Activated CD4-positive, alpha-beta T cell treated with anti-CD3 and anti-CD28 coated beads, Interleukin-2, Interleukin-4, amounts not matched to agents 100 ng/mL and 50 ng/mL, durations not matched to agents 16 hours and 8 hours (primary cell): ENCODE measurements at places on chromosomes 11 and 22.

DNA sequence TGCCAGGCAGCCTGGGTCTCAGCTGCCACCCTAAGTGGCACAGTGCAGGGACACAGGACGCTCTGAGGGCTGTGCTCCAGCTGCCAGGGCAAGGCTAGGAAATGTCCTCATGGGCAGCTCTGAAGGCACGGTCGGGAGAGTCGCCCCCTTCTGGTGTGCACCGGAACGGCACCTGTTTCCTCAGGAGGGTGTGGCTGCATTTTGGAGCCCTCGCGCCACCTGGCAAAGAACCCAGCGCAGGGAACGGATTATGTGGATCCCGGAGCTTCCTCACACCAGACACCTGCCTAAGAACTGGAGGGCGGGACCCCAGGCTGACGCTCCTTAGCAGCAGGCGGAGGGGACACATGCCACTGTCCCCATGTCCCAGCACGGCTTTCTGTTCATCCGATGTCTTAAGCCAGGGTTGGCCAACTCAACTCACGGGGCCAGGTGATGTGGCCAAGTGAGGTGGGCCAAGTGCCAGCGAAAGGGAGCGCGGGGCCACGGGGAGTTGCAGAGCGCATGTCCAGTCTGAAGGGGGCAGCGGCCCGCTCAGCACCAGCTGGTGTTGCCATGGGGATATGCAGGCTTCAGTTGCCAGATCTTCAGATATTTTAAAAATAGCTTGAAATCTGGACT lies 5.1 kb upstream of the SLC22A8 start:
- peak; percentile 27 for DNase-seq

DNA sequence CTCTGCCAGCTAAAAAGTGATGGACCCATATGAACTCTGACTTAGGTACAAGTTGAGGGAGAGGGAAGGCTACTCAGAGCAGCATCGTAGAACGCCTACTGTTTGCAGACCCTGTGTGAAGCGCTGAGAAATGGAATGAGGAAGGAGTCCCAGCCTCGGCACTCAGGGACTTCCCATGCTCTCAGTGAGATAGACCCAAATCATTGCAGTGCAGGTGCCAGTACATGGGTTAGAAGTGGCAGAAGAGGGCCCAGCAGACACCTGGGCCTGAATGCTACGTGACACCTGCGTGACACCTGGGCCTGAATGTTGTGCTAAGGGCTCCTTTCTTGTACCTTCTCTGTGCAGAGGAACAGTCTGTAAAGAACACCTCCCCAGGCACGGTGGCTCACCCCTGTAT lies 2.6 kb upstream of the PDGFB start:
- no peak for DNase-seq

- peak; percentile 89 for DNase-seq
These were observed at the start of gene TRAF6 for GRCh38 chr11:36509694-36510593. Gene TRAF6 (minus strand): TSS chr11:36510272. CDS start chr11:36501515, 8,757 bp downstream.

- DNase-seq: no peak
These were observed 51.7 kb upstream of the NUP160 start for GRCh38 chr11:47899801-47900200.

DNA sequence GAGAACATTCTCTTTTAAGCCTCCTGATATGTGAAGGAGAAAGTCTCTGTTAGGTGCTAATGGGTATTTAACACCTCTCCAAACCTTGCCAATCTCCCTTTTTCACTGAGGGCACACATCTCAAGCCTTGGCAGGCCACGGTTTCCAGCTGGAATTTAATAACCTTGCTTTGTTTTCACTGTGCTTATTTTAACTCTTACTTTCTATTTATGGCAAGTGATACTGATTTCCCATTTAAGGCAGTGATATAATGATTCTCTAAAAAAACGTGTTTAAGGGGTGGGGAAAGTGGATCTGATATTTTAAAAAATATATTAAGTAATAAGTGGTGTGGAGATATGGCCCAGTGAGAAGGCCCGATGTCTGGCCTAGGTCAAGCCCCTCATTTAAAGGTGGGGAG lies 1.1 kb upstream of the RASD2 start:
- DNase-seq: no peak

GRCh38 chr11:1481861-1482441 lies 4.6 kb downstream of the MOB2 start:
- no peak for DNase-seq

DNA sequence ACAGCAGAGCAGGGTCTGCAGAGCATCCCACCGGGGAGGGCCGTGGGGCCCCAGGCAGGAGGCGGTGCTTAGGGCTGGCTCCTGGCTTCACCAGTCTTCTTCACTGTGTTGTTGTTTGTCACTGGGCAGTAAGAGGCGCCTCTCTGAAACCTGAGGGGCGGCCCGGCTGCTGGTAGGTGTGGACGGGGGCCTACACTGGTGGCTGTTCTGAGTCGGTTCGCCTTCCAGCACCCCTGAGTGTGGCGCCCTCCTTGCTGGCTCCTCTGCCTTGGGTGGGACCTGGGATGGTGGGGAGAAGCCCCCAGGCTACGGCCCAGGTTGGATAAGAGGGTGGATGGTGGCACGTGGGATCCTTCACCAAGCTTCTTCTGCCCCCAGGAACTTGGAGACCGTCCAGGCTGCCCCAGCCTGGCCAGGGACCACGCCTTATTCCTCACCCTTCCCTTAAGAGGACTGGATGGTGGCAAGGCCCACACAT lies 10.4 kb upstream of the GRAMD4 start:
- DNase-seq: no peak

GRCh38 chr11:62556108-62556874 lies 9.7 kb upstream of the AHNAK start:
- DNase-seq: peak; percentile 96

DNA sequence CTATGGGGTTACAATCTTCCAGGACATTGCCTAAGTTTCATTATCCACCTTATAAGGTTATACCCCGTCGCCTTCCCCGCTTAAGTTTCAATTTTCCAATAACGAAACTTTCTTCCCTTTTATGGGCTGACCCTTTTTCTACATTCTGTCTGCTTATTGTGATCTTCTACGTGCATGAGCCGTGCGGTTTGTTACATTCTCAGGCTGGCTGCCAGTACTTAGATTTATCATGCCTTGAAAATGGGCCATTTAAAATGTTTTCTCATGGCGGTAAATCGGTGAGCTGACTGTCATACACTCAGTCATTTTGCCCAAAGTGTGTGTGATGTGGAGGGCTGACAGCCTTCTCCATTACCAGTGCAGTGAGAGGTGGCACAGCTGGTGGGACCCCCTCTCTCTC lies 23.3 kb downstream of the DGCR6L start:
- DNase-seq: no peak

DNA sequence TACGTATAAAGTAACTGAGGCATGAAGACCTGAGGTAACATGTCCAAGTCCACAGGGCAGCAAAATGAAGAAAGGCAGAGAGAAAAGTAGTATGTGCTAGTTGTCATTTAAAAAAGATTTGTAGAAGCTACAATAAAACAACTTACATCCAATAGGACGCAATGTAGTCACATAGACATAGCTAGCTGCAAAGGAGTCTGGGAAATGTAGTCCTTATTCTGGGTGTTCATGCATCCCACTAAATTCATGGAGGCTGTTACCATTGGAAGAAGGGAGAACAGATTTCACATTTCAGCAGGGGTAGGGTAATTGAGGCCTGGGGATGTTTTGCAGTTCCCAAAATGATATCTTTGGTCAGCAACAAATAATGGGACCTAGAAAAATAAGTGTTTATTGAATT lies 571.4 kb downstream of the MIAT start:
- no peak for DNase-seq

DNA sequence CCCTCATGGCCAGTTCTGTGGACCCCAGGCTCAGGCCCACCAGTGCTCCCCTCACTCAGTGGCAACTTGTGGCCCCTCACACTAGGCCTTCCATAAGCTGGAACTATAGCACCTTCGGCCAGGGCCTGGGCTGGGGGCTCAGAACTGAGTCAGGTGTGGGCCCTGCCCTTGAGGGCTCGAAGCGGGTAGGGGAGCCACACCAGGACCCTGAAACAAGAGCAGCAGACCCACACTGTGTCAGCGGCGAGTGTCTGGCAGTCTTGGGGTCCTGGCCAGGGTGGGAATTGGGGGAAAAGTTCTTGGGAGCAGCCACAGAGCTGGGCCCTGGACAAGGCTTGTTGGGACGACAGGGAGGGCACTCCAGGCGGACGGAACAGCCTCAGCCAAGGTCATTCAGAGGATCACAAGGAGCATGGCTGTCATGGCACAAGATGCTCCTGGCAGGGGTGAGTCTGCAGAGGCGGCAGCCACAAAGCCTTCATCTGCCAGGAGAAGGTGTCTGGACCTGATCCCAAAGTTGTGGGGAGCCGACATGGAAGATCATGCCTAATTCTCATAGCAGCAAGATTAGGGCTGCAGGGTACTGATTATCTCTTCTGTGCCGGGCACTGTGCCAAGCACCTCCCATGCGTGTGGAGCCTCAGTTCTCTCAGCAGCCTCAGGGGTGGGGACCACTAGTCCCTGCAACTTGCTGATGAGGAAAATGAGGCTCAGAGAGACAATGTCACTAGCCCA lies 50.7 kb downstream of the SHISAL1 start:
- DNase-seq: no peak

DNA sequence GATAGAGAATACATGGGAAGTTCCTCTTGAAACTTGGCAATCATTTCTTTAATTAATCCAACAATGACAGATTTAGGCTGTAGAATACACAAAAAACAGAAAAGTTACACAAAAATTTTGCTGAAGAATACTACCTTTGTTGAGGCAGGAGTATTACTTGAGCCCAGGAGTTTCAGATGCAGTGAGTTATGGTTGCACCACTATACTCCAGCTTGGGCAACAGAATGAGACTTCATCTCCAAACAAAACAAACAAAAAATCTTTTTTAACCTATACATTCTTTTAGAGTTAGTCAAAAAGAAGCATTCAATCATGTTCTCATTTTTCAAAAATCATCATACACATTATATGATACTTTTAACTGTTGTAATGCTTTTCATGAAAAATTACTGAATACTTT lies 22.1 kb downstream of the UEVLD start:
- DNase-seq: no peak

- DNase-seq: peak; percentile 94
These were observed 1.1 kb downstream of the MTFP1 start for GRCh38 chr22:30426388-30427353.

GRCh38 chr11:1872267-1872985 lies 19.3 kb downstream of the PRR33 start:
- DNase-seq: no peak

GRCh38 chr11:47981667-47982404 lies 1.5 kb downstream of the PTPRJ start:
- DNase-seq: no peak

DNA sequence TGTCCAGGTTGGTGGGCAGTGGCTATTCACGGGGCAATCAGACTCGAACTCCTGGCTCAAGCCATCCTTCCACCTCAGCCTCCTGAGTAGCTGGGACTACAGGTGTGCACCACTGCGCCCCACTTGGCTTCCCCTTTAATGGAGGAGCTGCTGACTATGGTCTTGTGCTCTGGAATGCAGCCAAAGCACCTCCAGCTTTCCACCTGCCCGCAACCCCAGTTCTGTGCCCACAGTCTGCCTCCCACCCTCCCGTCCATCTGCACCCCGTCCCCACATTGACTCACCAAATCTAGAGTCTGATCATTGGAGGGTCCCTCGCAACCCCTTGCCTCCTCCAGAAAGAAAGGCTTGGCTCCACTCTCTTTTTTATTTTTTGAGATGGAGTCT lies 41.0 kb downstream of the KCNJ4 start:
- no peak for DNase-seq

GRCh38 chr11:115170133-115170815 lies 333.9 kb downstream of the CADM1 start:
- peak; percentile 38 for DNase-seq

- no peak for DNase-seq
These were observed 6.9 kb upstream of the PSMC3 start for GRCh38 chr11:47433157-47433556.

- peak; percentile 72 for DNase-seq
These were observed at the start of gene CDC42EP2 for GRCh38 chr11:65314501-65315203. Gene CDC42EP2 (plus strand): TSS chr11:65314866. CDS start chr11:65320899, 6,033 bp downstream.

DNA sequence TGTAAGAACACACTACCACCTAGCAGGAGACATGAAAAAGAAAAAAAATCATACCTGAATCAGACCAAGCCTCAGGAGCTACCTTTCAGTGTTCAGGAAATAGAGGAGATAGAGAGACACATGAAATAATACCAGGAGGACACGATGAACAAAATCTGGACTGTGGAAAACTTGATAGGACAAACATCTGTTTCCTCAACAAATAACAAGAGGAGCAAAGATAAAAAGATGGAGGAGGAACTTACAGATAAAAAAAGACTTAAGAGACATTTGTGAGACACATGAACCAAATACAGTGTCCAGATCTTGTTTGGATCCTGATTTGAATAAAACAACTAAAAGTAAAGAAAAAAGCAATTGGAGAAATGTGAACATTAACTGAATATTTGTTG lies 12.4 kb upstream of the KCNE3 start:
- DNase-seq: no peak

GRCh38 chr11:101807531-101807930 lies 107.3 kb upstream of the CEP126 start:
- no peak for DNase-seq

DNA sequence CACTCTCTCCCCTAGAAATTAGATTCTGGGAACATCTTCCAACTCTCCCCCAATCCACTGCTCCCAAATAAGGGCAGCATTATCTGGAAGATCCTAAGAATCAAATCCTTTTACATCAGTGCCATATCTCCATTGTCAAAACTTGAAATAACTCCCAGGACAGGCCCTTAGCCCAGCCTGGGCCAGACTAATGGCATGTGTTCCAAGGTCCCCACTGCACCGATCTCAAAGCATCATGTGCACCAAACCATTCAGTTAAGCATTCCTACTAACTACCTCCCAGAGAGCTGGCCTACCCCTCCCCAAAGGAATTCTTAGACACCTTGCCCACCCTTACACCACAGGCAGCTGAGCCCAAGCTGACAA lies 44.2 kb upstream of the POU2AF1 start:
- DNase-seq: no peak

GRCh38 chr11:43923406-43924111 lies 18.9 kb upstream of the C11orf96 start:
- DNase-seq: no peak

GRCh38 chr11:33017478-33017877 lies 1.8 kb downstream of the DEPDC7 start:
- DNase-seq: no peak

- DNase-seq: no peak
These were observed 39.0 kb downstream of the PAMR1 start for GRCh38 chr11:35486446-35486845.
